CD4-positive, alpha-beta T cell treated with Interleukin-6 at 100 ng/mL for 8 hours (primary cell): ENCODE measurements at places on chromosomes 13 and 19.

DNA sequence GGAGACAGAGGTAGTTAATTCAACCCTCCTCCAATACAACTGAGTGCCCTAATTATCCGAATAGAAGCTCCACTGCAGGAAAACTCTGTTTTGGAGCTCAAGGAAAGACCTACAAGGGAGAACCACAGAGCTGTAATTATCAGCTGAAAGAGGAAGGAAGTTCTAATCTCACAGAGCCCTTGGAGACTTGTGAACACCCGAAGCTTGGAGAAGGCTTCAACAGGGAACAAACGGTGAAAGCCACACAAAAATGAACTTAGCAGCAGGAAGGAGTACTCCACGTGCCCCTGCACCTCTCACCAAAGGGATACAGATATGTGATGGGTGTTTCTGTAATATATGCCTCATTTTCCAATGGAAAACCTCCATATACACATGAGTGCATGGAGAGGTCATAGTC is 61.1 kb downstream of the IRS2 start:
- DNase-seq = no peak

DNA sequence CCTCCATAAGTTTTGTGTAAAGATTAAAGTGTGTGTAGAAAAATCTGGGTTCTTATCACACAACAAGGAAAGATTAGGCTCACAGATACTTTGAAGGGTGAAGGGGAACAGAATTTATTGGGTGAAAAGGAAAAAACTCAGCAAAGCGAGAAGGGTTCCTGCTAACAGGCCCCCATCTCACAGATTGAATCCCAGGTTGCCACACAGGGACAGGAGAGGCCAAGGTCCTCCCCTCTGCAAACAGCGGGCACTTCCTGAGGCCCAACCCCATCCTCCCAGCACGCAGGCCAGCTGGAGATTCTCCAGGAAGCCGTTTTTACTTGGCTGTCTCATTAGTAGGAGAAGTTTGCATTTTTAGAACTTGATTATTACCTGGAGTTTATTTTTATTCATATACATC is 15.2 kb upstream of the ERCC5 start:
- no peak for DNase-seq

GRCh38 chr13:113162783-113163685 is 4.6 kb downstream of the PROZ start:
- no peak for DNase-seq

DNA sequence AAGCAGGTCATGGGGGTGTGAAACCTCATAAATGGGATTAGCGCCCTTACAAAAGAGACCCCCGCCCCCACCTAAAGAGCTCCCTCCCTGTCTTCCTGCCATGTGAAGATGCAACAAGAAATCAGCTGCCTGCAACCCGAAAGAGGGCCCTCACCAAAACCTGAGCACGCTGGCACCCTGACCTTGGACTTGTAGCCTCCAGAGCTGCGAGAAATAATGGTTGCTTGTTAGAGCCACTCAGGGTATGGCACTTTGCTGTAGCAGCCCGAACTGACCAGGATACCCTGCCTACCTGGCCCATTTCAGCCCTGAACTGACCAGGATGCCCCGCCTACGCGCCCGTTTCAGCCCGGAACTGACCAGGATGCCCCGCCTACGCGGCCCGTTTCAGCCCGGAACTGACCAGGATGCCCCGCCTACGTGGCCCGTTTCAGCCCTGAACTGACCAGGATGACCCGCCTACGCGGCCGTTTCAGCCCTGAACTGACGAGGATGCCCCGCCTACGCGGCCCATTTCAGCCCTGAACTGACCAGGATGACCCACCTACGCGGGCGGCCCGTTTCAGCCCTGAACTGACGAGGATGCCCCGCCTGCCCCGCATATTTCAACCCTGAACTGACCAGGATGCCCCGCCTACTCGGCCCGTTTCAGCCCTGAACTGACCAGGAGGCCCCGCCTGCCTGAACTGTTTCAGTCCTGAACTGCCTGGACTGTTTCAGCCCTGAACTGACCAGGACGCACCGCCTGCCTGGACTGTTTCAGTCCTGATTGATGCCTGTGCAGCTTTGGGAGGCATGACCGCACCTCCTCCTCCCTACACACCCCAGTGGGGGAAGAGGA is 120.0 kb downstream of the UQCRFS1 start:
- DNase-seq = no peak

DNA sequence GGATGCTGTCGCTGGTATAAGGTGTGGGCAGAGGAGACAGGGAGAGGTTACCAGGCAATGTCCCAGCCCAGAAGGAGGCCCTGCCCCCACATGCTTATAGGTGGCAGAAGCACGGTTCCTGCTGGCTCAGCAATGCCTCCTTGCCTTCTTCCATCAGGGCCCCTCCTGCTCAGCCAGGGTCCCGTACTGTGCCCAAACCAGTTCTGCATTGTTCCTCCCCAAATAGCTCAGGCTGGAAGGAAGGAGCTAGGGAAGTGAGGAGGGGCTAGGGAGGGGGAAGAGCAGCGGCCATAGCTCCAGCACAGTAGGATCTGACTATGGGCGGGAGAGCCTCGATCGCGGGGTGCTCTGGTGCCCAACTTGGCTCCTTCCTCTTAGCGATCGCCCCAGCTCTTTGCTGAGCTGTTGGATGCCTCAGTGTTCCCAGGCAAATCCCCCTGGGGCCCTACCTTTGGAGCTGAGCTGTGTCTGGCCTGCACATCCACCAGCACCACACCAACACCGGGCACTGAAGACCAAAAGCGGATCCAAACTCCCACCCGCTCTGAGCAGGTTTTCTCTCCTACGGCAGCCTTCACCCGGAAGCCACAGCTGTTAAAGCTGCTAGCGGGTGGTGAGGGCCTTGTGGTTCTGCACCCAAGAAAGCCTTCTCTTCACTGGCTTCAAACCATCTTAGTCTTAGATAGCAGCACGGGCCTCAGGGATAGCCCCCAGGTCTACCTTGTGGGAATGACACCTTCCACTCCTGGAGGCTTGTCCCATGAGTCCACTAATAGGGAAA is 32.1 kb upstream of the PEPD start:
- DNase-seq = no peak

- DNase-seq = no peak
Measured at GRCh38 chr13:62418376-62418775, 1002.7 kb upstream of the PCDH20 start.

GRCh38 chr19:11506101-11506555 is 489 bp upstream of the ZNF653 start:
- no peak for DNase-seq

GRCh38 chr13:96379967-96380366 is 290.1 kb downstream of the HS6ST3 start:
- DNase-seq = no peak

GRCh38 chr19:33235996-33236350 is 10.3 kb upstream of the SLC7A10 start:
- DNase-seq = no peak

DNA sequence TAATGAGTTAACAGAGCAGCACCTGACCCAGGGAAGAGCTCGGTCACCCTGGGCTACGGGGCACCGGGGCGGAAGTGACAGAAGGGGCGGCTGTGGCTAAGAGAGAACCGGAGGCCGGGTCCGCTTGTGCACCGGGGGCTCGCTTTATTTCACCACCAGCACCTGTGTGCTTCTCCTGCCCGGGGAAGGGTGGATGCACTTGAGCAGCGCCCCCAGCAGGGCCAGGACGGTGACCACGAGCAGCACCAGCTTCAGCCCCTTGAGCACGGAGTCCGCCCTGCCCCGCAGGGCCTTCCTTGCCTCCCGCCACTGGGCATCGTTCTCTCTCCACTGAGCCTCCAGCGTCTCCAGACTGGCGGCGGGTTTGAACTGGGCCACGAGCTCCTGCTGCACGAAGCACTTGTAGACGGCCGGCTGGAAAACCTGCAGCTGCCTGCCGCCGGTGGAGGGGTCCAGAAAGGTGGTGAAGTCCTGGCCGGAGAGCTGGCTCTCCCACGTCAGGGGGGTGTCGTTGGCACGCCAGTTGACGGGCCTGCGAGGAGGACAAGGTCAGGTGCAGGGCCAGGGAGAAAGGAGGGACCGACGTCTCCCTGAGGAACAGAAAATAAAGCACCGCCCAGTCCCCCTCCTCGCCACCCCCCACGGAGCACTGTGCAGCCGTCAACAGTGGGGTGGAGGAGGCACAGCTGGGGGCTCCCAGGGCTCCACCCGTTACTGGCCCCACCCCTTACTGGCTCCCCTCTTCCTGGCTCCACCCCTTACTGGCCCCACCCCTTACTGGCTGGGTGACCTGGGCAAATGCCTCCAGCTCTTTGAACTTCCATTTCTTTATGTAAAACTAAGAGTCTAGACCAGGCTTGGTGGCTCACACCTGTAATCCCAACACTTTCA is 3.6 kb downstream of the FAM187B start:
- DNase-seq = no peak

DNA sequence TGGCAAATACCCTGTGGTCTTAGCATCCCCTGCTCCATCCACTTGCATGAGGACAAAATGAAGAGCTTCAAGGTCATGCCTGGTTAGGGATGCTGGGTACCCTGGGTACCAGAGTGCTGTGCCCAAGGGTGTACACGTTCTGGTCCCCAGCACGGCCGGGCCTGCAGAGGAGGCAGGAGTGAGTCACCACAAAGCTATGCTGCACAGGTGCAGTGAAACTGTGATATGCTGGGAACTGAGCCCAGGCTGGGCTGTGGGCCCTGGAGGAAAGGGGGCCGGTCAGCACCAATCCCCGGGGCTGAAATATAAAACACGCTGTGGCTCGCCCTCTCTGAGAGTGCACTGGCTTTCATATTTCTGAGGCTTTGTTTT is 95.1 kb downstream of the TSHZ3 start:
- no peak for DNase-seq

- no peak for DNase-seq
Measured at GRCh38 chr13:65133094-65133493, 2097.0 kb downstream of the PCDH9 start.

GRCh38 chr19:18014197-18014596 is 6.2 kb downstream of the ARRDC2 start:
- DNase-seq = peak; percentile 71

GRCh38 chr13:44770951-44771350 is 194.8 kb upstream of the TSC22D1 start:
- no peak for DNase-seq

- no peak for DNase-seq
Measured at GRCh38 chr13:31631071-31631470, 108.3 kb upstream of the RXFP2 start.

DNA sequence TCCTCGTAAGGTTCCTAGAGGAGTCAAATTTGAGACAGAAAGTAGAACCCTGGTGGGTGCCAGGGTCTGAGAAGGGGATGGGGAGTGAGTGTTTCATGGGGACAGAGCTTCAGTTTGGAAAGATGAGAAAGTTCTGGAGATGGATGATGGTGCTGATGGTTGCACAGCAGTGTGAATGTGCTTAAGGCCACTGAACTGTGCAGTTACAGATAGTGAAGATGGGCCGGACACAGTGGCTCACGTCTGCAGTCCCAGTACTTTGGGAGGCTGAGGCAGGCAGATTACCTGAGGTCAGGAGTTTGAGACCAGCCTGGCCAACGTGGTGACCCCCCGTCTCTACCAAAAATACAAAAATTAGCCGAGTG is 917 bp downstream of the SPC24 start:
- DNase-seq = no peak

GRCh38 chr19:51009061-51009891 is 7.9 kb upstream of the KLK8 start:
- DNase-seq = no peak

- no peak for DNase-seq
Measured at GRCh38 chr13:19781526-19781925, 1.2 kb downstream of the PSPC1 start.

DNA sequence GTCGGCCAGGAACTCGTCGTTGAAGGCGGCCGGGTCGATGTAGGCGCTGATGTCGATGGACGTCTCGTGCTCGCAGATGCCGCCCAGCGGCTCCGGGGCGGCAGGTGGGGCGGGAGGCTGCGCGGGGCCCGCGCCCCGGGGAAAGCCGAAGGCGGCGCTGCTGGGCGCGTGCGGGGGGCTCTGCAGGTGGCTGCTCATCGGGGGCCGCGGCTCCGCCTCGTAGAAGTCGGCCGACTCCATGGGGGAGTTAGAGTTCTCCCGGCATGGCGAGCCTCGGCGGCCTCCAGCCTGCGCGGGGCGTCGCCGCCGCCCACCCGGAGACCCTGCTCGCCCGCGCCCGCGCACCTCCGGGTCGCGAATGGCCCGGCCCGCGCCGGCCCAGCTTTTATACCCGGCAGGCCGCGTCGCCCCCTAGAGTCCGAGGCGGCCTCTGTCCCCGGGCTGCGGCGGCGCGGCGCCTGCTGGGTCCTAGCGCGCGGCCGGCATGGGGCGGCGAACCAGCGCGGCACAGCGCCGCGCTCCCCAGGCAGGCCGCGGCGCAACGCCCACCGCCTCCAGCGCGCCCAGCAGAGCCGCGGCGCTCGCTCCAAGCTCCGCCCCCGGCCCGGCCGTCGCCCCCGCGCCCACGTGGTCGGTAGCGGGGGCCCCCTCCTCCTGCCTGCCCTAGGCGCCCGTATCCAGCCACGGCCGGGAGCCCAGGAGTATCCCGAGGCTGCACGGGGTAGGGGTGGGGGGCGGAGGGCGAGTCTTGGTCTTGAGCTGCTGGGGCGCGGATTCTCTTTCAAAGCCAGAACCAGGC is at the start of gene CEBPA:
TSS of gene CEBPA (minus strand) at position 360 of the 799 bp plus-strand sequence. CDS start at position 240, 120 bp downstream.
- DNase-seq = peak; percentile 45

- DNase-seq = no peak
Measured at GRCh38 chr13:110301606-110302553, 5.1 kb downstream of the COL4A1 start.

GRCh38 chr19:17748884-17749638 is 2.2 kb upstream of the FCHO1 start:
- no peak for DNase-seq

GRCh38 chr19:38304352-38304865 is 358 bp downstream of the C19orf33 start:
- DNase-seq = no peak

- no peak for DNase-seq
Measured at GRCh38 chr13:31051999-31052398, 109.7 kb downstream of the HSPH1 start.

DNA sequence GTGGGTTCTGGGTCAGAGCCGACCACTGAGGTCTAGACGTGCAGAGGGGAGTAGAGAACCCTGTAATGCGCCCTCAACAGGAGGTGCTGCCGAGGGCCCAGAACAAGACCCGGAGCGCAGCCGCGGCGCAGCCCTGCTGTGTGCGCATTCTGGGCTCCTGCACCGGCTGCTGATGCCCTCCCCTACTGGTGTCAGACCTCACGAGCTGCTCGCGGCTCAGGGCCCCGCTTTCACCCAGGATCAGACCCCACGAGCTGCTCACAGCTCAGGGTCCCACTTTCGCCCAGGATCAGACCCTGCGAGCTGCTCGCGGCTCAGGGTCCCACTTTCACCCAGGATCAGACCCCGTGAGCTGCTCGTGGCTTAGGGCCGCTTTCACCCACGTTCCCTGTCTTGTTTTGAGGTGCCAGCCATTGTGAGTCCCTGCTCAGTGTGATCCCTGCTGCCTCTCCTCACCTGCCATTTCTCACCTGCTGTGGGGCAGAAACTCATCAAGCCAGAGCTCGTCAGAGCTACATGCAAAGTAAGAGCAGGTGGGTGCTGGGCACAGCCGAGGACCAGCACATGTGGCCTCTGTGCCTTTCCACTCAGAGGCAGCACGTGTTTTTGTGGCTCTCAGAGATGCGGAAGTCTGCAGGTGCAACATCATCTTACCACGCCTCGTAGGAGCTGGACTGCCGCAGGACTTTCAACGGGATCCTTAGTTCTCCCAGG is 47.0 kb upstream of the C13orf46 start:
- no peak for DNase-seq
